HCT116 (cell line): ENCODE measurements at places on chromosomes 4 and X. TPM values are rescaled to one million over a fixed set of nuclear protein-coding genes. Genes with fewer than 3 reads are reported as not detected.

Gene PDZD4
- total RNA-seq: 0.30 TPM

Gene RAB39B
- total RNA-seq: 0.10 TPM

Gene PROM1
- total RNA-seq: 17.7 TPM

Gene RAI2
- not detected for total RNA-seq

- DNase-seq: peak; percentile 2
- H3K4me3 ChIP-seq: no peak overlapping the region
- H3K27me3 ChIP-seq: no peaks in the 10 kb centered on the region
- no peaks in the 10 kb centered on the region for H3K36me3 ChIP-seq
- no peak overlapping the region for H3K27ac ChIP-seq
Measured at GRCh38 chr4:48665555-48666186, 114.4 kb downstream of the FRYL start.

DNA sequence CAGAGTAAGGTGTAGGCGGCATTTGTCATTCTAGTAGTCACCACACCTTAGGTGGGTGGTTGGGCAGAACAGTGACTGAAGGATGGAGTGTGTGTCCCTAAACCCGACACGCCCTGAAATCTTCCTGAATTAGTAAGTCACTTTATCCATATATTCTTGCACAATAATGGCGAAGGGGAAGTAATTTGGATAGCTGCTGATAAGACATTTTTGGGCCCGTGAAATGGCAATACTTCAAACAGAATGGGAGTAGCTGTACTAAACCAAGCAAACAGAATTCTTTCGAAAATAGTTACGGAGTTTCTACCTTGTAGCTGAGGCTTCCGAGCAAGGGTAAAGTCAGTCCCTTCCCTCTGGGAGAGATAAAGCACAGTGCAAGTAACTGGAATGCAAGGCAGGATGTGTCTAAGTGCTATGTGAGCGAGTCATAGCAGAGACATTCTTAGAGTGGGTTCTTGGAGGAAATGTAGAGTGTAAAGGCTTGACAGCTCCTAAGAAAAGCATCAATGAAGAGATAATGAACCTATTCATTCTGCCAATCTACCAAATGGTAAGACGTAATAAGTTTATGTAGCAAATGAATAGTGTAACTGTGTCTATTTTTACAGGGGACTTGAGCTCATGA lies 72.8 kb downstream of the CLCN5 start:
- H3K27ac ChIP-seq: peak overlapping the region; percentile 19; the same call in 1 of the 2 replicates
- no peaks in the 10 kb centered on the region for H3K36me3 ChIP-seq
- H3K4me1 ChIP-seq: peaks cover 6% of the 10 kb centered on the region
- H3K4me3 ChIP-seq: no peak overlapping the region; the same call in 1 of the 2 replicates
- DNase-seq: peak; percentile 28

GRCh38 chr4:74501579-74501978 lies 56.6 kb downstream of the AREG start:
- 0 out of 2 replicates have a peak, but pooled peaks cover 5% of the 10 kb centered on the region for H3K4me1 ChIP-seq
- H3K4me3 ChIP-seq: no peak overlapping the region
- H3K27me3 ChIP-seq: no peaks in the 10 kb centered on the region
- no peak overlapping the region for H3K27ac ChIP-seq
